ENCODE measurements at places on chromosomes 4 and X.
A peak's percentile ranks its signal among the peaks of the same experiment; 100 is the strongest.

GRCh38 chr4:152206646-152207377 lies 329.1 kb downstream of the FBXW7 start:
- no peak for DNase-seq

GRCh38 chr4:186740822-186741221 lies 17.2 kb upstream of the FAT1 start:
- DNase-seq = no peak

DNA sequence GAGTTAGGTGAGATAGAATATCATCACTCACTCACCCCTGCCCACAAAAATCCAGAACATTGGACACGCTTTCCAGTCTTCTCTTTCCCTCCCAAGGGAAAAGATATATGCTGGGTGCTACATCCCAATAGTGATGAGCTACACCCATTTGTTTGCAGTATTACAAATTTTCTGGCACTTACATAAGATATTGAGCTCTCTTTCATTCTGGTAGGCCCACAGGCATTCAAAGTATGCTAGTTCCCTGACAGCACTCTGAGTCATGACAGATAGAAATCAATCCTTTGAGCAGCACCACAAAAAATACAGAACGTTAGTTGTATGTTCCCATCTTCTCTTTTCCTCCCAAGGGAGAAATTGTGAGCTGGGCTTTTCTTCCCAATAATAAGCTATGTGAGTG lies 477.6 kb upstream of the GRID2 start:
- no peak for DNase-seq

- DNase-seq = no peak
These were observed 112.0 kb downstream of the SHROOM3 start for GRCh38 chr4:76546759-76547742.

- no peak for DNase-seq
These were observed 600 bp upstream of the HEPH start for GRCh38 chrX:66163447-66163846.

DNA sequence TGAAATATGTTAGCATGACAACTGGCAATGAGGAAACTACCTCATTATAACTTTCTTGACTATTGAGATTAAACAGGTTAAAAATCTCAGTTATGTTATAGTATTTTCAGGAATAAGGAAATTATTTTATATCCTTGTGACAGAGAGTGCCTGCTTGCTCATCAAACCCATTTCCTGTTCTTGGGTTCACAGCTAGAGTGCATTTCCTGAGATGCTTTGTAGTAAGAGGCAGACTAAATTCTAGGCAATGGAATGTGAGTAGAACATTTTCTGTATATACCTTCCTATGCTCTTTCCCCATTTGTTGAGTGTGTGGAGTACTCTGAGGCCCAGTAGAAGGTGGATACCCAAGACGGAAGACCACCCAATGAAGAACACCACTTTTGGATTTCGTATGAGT lies 96.9 kb upstream of the CASK start:
- DNase-seq = no peak

DNA sequence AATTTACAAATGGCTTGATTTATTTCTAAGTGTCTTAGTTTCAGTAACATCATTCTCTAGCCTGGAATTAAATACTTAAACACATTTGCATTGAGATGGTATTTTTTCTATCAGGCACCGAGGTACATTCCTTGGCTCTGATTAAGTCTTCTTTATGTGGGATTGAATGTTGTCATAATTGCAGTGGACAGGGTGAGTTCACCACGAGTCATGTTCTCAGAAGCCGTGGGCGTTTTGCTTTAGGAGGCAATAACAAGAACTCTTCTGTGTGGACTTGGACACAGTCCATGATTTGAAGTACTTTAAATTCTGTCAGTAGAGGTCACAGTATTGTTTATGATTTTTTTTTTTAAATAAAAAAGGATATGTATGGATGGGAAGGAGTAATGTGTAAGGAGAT lies 57.1 kb upstream of the EFHC2 start:
- DNase-seq = peak; percentile 87

DNA sequence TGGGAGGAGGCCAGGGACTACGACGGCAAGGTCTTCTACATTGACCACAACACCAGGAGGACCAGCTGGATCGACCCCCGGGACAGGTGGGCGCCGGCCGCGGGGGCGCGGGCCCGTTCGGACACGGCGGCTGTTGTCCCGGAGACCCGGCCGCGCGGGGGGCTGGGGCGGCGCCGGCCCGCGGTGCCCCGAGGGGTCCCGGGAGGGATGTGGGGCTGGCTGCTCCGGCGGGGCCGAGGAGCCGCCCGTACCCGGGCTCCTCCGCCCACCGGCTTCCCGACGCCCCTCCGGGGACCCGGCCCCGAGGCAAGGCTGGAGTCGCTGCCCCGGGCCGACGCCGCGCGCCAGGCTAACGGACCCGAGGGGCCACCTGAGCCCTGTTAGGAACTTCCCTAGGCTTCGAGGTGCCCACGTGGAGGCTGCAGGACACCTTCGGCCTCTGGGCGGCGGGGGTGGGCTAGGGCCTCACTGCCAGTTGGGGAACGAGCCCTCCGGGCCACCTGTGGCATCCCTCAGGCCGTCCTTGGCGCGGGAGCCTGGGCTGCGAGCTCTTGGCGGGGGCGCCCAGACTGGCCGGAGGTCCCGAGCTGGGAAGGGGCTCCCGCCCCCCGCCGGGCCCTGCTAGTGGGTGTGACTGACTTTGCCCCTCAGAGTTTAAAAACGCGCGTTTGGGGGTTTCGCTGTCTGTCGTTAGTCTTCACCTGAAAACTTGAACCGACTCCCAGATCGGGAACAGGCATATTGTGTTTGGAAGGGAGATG lies 660 bp downstream of the WWC2 start:
- DNase-seq = peak; percentile 5

DNA sequence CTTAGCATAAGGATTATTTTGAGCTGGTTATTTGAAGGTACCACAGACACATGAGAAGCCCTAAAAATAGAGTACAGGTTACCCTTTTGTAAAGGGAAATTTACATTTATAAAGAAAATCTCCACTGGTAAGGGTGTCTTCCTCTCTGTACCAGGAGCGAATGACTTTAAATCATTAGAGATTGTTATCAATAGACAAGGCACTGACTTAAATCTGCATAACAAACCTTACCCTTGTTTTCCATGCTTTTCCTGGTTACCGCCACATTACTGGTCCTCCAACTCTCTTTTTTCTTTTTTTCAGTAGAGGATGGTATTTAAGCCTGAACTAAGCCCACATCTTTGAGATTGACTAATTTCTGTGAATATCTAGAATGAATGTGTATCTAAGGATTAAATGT lies 129.8 kb downstream of the SLC7A11 start:
- DNase-seq = no peak

- peak; percentile 21 for DNase-seq
These were observed at the start of gene ADGRG2 for GRCh38 chrX:19121898-19122640. Gene ADGRG2, minus strand, starts transcription at chrX:19122468. Its CDS starts 53,634 bp downstream, at chrX:19068834.

GRCh38 chr4:138035781-138036258 lies 206.3 kb downstream of the SLC7A11 start:
- peak; percentile 68 for DNase-seq

GRCh38 chr4:110196871-110197528 lies 1.4 kb downstream of the ELOVL6 start:
- no peak for DNase-seq

DNA sequence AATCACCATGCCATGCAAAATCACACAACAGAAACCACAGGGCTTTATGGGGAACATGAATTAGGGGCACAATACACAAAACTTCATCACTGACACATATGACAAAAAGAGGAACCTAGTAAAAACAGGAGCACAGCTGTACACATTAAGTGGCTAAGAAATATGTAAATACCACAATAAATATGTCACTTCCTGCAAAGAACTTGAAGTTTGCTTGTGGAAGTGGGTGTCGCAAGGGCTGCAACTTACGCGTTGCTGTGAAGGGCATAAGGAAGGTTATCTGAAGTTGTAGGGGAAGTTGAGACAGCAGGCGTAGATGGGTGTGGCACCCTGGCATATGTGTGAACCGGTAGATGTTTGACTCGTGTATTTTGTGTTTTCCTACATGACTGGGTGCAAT lies 42.4 kb downstream of the CLCN4 start:
- DNase-seq = peak; percentile 93

DNA sequence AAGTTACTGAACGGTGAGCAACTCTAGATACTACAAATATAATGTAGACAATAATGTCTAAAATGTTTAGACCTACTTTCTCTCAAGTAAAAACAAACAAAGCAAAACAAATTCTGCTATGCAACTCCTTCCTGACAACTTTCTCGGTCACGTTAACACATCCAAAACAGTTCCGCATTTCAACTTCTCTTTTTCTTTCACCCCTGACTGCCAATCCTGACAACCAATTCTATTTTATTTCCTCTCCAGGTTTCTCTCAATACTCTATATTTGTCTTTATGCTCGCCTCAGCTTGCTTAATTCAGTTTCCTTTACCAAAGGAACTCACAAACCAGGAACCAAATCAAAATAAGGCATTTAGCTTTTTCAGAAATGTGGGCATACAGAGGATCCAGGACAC lies 513.0 kb downstream of the FSTL5 start:
- peak; percentile 73 for DNase-seq

- no peak for DNase-seq
These were observed 2.1 kb upstream of the PRSS12 start for GRCh38 chr4:118354913-118355312.

GRCh38 chrX:134388161-134389109 lies 71.5 kb upstream of the HPRT1 start:
- DNase-seq = peak; percentile 75

DNA sequence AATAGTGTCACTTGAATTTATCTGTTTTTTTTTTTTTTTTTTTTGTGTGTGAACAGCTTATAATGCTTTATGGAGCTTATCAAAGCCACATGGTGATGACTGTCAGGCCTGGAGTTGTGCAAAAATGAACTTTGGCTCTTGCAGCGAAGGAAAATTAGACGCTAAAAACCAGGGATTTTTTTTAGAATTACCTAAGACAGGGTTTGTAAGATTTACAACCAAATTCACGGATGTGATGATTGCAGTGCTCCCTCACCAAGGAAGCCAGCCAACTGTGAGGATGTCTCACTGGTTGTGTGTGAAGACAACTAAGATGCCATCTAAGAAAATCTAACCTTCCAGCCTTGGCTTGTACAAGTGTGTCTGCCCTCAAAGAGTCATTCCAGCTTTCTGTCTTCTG lies 127.1 kb upstream of the SLC4A4 start:
- no peak for DNase-seq

DNA sequence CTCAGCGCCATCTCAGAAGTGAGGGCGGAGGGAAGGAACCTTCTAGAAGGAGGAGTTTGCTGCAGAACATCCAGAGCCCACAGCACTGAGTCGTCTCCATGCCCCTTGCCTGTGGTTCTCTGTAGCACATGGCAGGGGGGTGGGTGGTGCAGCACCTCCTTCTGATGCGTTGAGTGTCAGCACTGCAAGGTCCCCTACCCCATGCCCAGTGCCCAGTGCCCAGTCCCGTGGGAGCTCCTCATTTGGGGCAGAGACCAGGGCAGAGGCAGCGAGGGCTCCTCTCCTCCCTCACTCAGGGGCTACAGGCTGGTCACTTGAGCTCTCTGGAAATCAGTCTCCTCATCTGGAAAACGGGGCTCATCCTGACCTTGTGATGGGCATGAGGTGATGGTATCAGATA lies 78.1 kb downstream of the HTRA3 start:
- DNase-seq = no peak

GRCh38 chr4:73911746-73912145 lies 42.6 kb downstream of the CXCL1 start:
- no peak for DNase-seq

DNA sequence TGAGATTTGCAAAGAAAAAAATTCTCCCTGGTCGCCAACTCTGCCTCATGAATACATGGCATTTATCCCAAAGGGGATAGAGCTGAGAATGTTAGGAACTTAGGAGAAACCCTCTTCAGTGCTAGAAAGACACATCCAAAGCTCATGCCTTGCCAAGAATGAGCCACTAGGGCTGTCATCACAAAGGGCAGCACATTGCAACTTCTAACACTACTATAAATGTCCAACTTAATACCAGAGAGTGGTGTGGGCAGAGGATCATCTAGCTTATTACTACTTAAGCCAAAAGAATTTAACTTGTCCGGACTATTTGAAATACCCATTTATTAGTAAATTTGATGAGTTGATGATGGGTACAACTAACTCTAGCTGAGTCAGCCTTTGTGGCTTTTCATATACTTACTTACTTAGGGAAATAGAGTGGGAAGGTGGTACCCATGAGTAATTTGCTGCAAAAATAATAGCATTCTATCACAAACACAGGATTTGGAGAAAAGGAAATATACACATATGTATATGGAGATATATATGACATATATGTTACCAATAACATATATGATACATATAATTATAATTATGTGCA lies 66.3 kb upstream of the GAB1 start:
- no peak for DNase-seq

- DNase-seq = no peak
These were observed 589.2 kb upstream of the NR3C2 start for GRCh38 chr4:149031399-149031798.

GRCh38 chr4:76548704-76549103 lies 113.7 kb downstream of the SHROOM3 start:
- no peak for DNase-seq

DNA sequence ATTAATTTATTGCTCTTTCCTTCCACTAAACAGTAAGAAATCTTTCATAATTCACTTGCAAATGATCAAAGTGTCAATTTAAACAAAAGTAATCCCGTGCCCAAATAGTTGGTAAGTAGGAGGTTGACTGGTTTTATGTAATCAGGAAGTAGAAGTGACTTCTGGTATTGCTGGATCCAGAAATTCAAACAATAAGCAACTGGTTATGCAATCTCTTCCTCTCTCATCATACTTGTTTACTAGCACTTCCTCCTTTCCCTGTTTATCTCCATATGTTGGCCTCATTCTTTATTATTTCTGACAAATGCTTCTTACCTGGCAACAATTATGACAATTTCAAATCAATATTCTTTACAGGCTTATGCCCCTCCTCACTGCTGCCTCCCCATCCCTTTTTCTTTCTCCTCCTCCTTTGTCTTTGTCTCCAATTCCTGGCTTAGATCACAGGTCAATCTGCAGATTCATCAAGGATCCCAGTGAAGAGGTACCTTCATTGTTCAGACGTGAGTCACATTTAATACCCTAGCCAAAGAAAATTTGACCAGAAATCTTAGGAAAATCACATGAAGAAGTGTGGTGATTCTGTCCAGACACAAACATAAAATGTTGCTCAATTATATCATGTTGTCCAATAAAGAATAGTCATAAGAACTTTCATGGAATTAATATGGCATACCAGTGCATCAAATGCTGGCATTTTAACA lies 323.2 kb upstream of the PCDH7 start:
- DNase-seq = peak; percentile 21

GRCh38 chr4:10622728-10623127 lies 61.8 kb downstream of the CLNK start:
- no peak for DNase-seq

DNA sequence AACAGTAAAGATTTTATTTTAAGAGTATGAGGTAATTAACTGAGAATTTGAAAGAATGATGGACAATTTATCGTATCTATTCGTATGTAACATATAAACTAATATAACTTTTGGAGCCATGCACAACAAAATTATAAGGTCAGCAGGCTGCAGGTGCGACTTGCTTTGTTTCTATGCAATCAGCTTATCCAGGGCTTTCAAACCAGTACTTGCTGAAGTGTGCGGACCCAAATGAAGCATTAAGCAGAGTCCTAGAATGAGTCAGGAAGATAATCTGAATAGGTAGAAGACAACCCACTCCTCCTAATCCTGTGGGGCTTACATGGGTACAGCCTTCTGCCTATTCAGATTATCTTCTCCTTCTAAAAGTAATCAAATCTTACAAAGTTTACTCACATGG lies 2.1 kb downstream of the NSD2 start:
- DNase-seq = no peak
